ENCODE measurements at places on chromosomes 2 and 18. TPM values are rescaled to one million over a fixed set of nuclear protein-coding genes. Genes with fewer than 3 reads are reported as not detected.

- no peak for DNase-seq
These were observed 16.1 kb downstream of the TMEM127 start for GRCh38 chr2:96249654-96250053.

The MYO7B gene
- 1.9 TPM for total RNA-seq

The DSC1 gene
- total RNA-seq = not detected

GRCh38 chr2:217107480-217107879 is 247.6 kb upstream of the TNP1 start:
- DNase-seq = no peak

DNA sequence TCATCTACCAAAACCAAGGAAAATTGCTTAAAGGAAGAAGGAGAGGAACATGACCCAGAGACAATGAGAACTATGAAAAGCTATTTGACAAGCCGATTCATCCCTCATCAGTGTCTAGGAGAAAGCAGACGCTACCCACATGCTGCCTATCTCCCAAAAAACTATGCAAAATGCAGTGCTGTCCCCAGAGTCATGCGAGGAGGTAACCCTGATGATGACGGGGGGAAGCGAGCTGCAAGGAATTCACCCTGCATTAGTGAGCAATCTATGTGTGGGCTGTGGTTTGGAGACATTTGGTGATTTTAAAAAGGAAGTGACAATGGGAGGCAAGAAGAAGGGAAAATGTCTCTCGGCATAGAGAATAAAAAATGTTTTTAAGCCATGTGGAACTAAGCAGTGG is 472.7 kb downstream of the CMPK2 start:
- no peak for DNase-seq

GRCh38 chr2:138502255-138503086 is 901 bp downstream of the SPOPL start:
- DNase-seq = no peak

GRCh38 chr2:19350678-19351401 is 7.6 kb downstream of the OSR1 start:
- DNase-seq = no peak

The LIMS3 gene
- 0.27 TPM for total RNA-seq

The PREPL gene
- total RNA-seq = 5.7 TPM

GRCh38 chr18:9743200-9744016 is 35.3 kb downstream of the RAB31 start:
- DNase-seq = no peak

The TMEM247 gene
- not detected for total RNA-seq

The ABCB11 gene
- total RNA-seq = 0.27 TPM

The SGPP2 gene
- under 0.01 TPM for total RNA-seq

The MROH2A gene
- not detected for total RNA-seq

- no peak for DNase-seq
These were observed 4.7 kb downstream of the CDH19 start for GRCh38 chr18:66599190-66599589.

DNA sequence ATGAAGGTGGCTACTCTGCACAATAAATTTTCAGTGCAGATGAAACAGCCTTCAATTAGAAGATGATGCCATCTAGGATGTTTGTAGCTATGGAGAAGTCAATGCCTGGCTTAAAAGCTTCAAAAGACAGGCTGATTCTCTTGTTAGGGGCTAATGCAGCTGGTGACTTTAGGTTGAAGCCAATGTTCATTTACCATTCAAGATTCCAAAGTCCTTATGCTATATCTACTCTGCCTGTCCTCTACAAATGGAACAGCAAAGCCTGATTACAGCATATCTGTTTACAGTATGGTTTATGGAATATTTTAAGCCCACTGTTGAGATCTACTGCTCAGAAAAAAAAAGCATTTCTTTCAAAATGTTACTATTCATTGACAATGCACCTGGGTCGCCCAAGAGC is 15.8 kb downstream of the TGFA start:
- no peak for DNase-seq

- DNase-seq = peak; percentile 14
These were observed 687.6 kb upstream of the HS6ST1 start for GRCh38 chr2:129006135-129006886.

GRCh38 chr2:67733517-67733916 is 329.3 kb downstream of the C1D start:
- peak; percentile 29 for DNase-seq

DNA sequence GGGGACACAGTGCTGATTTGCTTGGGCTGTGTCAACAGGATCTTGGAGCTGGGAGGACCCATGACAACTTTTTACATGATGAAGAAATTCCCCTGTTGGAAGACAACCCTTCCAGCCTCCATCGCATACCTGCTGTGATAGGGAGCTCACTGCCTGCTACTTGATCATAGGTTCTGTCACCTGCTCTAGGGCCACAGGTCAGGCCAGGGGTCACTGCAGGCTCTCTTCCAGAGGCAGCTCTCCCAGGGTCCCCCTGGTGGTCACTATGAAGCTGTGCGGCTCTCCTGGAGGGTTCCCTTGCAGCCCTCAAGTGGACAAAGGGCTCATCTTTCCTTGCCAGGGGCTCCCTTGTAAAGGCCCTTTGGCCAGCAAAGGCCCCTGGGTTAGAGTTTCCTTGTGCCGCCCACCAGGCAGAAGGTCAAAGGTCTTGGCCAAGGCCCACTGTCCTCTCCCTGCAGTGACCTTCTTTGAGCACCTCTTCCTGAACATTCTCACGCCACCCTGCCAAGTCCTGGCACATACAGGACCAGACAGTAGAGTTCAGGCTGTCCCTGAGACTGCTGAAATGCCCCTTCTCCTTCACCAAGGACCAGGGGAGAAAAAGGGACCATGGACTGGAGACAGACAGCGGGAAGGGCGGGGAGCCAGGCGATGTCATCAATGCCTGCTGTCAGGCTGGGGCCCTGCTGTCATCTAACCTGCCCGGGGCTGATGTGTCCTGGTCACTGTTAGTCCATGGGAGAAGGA is 345.1 kb downstream of the DYSF start:
- DNase-seq = peak; percentile 22

The RNF152 gene
- 0.27 TPM for total RNA-seq

DNA sequence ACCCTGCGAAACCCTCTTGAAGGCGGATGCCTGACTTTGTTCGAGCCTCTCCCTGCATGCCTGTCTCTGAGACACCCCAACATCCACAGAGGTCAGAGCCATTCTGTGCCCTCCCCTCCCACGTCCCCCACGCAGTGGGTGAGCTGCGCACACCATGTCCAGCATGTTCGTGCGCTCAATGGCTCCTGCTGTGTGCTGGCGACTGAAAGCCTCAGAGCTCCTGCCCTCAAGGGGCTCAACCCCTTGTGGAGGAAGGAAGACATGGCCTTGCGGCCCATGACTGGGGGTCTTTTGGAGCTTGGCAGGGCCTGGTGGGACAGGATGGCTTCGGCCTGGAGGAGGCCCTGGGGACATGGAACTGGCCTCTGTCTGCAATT is 45.7 kb downstream of the ANKMY1 start:
- DNase-seq = no peak

DNA sequence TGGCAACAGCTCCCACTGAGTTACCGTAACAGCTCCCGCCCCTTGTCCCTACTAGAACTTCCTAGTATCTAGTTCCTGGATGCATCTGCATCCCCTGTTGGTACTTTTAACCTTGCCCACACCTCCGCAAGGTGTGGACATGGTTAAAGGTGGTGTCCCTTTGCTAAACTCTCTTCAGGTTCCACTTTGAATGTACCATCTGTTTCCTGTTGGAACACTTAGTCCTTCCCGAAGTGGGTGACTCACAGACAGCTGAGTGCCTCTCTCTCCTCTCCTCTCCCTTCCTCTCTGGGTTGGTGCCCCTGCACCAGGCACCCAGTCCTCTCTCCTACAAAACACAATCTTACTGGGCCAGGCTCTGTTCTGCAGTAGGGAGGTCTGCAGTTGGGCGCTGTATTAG is 19.6 kb upstream of the REL start:
- no peak for DNase-seq

The MBP gene
- total RNA-seq = 47.7 TPM

The CLEC4F gene
- total RNA-seq = not detected

DNA sequence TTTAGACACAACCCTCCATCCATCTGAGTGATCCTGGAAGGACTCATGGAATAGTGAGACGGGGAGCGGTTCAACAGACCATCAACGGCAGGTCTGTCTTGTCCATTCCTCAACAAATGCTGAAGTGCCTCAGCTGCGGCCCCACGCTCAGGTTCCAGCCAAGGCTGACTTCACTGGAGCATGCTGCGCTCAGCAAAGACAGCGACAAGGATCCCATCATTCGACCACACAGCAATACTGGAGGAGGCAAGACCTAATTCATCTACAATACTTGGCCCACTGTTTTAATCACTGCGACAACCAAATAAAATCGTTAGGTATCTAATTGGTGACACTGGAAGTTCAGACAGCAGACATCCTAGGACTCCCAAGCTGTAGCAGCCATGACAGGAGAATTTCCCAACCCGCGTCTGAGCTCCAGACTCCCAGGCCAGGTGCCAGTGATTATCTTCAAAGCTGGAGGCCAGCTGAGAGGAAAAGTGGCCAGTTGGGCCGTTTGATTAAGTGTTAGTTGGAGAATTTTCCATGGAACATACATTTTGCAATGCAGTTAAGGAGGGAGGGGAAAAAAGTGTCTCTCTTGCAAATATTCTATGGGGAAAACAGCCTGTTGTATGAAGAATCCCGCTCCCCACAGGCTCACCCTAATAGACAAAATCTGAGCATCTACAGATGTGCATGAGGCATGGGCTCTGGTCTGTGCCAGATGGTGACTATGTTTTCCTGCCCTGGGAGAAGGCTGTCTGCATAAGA is 92.5 kb upstream of the SLC35G4 start:
- no peak for DNase-seq

The MOGAT1 gene
- total RNA-seq = not detected

The NRP2 gene
- 1.9 TPM for total RNA-seq

DNA sequence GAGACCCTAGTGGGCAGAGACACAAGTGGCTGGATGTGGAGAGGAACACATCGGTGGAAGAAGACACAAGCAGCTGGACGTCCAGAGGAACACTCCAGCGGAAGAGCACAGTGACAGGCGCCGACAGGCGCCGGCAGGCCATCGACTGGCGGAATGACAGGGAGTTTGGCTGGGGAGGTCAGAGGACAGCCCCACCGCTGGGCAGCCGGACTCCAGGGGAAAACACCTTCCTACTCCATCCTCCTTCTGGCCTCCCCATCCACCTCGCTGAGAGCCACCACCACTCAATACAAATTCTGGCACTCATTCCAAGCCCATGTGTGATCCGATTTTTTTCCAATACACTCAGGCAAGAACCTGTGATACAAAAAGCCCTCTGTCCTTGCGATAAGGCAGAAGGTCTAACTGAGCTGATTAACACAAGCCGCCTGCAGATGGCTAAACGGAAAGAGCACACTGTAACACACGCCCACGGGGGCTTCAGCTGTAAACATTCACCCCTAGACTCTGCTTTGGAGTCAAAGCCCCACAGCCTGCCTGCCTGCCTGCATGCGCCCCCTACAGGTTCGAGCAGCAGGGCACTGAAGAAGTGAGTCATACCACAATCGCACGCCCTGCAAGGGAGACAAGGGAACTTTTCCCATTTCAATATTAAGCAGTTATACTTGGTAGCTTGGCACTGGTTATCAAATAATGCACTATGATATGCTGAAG is 50.2 kb upstream of the LRP1B start:
- DNase-seq = peak; percentile 20

DNA sequence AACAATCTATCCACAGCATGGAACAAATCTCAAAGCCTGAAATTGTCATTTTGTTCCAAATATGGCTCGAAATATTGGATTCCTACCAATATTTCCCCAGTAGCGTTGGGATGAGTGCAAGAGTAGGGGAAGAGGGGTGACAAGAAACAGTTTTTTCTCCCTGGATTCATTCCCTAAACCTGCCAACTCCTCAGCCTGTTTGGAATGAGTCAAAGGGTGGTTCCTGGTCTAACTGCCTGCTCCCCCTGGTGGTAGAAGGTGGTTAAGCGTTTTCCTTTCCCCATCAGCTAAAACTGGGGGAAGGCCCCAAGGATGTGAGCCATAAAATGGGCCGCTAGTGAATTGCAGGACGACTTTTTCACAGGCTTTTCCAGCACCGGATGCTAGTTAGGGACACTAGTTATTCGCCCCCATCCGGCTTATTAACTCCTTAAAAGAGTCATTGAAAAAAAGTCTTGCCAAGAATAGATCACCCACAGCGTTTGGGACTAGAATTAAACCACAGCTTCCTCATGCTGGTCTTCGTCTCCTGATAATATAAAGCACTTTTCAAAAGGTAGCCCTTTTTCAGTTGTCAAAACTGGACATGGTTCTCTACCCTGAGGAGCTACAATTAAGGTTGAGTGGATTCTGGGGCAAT is 72.5 kb downstream of the DHRS9 start:
- DNase-seq = peak; percentile 34

DNA sequence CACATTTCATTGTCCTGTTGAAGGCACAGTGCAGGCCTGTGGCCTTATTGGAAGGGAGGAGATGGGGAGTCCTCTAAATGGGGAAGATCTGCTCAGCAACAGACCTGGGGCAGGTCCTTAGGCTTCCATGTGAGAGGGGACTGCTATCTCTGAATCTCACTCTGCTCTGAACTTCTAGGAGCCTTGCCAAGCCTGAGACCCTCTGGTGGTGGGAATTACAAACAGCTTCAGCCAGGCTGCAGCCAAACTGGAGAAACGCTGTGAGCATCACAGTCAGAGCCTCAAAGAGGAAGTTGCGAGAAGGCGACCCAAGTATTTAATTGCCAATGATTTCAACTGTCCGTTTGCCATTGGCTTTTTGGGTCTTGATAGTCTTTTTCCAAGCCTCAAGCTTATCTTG is 66.8 kb upstream of the MC2R start:
- no peak for DNase-seq

DNA sequence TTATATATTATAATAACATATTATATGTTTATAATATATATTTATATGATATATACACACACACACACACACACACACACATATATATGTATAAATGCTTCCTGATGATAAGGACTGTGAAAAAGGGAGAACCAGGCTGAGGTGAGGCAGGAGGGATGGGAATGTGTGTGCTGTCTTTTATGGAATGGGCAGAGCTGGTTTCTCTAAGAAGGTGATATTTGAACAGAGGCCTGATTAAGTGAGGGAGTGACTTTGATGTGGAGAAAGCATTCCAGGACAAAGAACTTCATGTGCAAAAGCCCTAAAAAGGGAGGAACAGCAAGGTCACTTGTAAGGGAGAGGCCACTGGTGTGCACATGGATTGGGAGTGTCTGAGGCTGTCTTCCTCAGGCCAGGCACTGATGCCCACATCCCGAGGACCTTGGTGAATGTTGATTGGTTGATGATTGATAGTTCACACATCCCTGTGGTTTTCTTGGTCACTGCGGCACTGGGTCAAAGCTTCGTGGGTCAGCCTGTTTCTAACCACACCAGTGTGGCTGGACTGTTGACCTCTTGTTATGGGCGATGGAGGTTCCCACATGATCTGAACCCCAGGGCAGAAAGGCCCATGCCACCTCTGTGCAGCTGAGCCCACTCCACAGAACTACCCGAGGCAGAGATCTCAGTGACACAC is 196.9 kb downstream of the MYCN start:
- DNase-seq = no peak

GRCh38 chr2:26173776-26174482 is 1.0 kb downstream of the GAREM2 start:
- no peak for DNase-seq
